ENCODE measurements at places on chromosomes 6 and 20.

DNA sequence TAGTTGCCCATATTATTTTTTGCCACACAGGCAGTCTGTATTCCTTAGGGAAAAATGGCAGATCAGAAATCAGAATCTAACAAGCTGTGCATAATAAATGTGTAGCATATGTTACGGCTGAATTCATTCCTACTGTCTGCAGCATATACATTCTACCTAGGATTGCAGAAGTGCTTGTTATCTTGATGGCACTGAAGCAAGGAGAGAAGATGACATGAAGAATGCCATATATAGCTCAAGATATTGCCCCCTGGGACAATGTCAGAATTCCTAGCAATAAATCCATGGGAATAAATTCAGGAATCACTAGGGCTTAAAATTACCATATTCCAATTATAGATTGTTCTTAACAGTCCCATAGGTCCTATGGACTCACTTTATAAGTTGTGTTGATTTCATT lies 293.0 kb upstream of the CNR1 start:
- no peaks in the 10 kb centered on the region for H3K4me1 ChIP-seq
- no peak overlapping the region for H3K27ac ChIP-seq
- no peak for DNase-seq
- no peaks in the 10 kb centered on the region for H3K36me3 ChIP-seq

GRCh38 chr6:67630146-67630545 lies 1004.9 kb upstream of the ADGRB3 start:
- no peak overlapping the region for H3K4me3 ChIP-seq
- peaks cover 7% of the 10 kb centered on the region for H3K36me3 ChIP-seq
- DNase-seq = peak; percentile 1
- H3K27ac ChIP-seq = no peak overlapping the region
- H3K4me1 ChIP-seq = peaks cover 6% of the 10 kb centered on the region

- no peak overlapping the region for H3K4me3 ChIP-seq
- no peaks in the 10 kb centered on the region for H3K4me1 ChIP-seq
- no peak for DNase-seq
- no peak overlapping the region for H3K27ac ChIP-seq
- H3K36me3 ChIP-seq = peaks cover 8% of the 10 kb centered on the region
- no peaks in the 10 kb centered on the region for H3K27me3 ChIP-seq
Measured at GRCh38 chr6:39997101-39997635, 62.9 kb upstream of the MOCS1 start.

GRCh38 chr6:116409756-116410155 lies 39.0 kb downstream of the DSE start:
- H3K4me1 ChIP-seq = peaks cover 76% of the 10 kb centered on the region
- H3K27me3 ChIP-seq = no peaks in the 10 kb centered on the region
- no peak for DNase-seq
- peaks cover 32% of the 10 kb centered on the region for H3K36me3 ChIP-seq
- H3K4me3 ChIP-seq = no peak overlapping the region

DNA sequence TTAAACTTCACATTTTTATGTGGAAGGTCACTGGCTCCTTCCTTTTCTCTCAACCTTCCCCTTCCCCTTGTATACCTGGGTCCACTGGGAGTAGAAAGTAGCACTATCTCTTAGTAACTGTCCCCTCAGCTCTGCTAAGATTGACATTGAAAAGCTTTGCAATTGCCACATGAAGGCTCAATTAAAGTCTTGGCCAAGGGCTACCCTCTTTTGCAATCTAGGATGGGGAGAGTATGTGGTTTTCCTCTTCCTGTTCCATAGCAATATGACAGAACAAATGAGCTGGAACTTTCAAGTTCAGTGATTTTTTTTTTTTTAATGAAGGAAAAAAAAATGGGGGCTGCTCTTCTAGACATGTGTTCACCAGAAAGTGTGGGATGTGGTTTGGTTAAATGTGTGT lies 37.1 kb downstream of the PROKR2 start:
- no peak overlapping the region for H3K4me3 ChIP-seq
- H3K36me3 ChIP-seq = no peaks in the 10 kb centered on the region
- H3K27me3 ChIP-seq = peaks cover 2% of the 10 kb centered on the region
- no peaks in the 10 kb centered on the region for H3K4me1 ChIP-seq
- no peak overlapping the region for H3K27ac ChIP-seq
